Muscle of leg (tissue), 16 donors: ENCODE measurements at places on chromosomes 6 and 20. TPM values are rescaled to one million over a fixed set of nuclear protein-coding genes. Genes with fewer than 3 reads are reported as not detected.

Gene LRRC73
- total RNA-seq = 0.22 TPM

Gene SCUBE3
- total RNA-seq = 0.40 TPM

Gene LY6G6F
- not detected for total RNA-seq

Gene TOMM34
- total RNA-seq = 9.7 TPM

- no peak for DNase-seq
Measured at GRCh38 chr6:36677059-36677749, 1.3 kb upstream of the CDKN1A start.

- DNase-seq = no peak
Measured at GRCh38 chr6:52426667-52427066, 6.5 kb downstream of the EFHC1 start.

GRCh38 chr6:168037242-168037641 is 39.8 kb downstream of the KIF25 start:
- DNase-seq = peak; percentile 72

DNA sequence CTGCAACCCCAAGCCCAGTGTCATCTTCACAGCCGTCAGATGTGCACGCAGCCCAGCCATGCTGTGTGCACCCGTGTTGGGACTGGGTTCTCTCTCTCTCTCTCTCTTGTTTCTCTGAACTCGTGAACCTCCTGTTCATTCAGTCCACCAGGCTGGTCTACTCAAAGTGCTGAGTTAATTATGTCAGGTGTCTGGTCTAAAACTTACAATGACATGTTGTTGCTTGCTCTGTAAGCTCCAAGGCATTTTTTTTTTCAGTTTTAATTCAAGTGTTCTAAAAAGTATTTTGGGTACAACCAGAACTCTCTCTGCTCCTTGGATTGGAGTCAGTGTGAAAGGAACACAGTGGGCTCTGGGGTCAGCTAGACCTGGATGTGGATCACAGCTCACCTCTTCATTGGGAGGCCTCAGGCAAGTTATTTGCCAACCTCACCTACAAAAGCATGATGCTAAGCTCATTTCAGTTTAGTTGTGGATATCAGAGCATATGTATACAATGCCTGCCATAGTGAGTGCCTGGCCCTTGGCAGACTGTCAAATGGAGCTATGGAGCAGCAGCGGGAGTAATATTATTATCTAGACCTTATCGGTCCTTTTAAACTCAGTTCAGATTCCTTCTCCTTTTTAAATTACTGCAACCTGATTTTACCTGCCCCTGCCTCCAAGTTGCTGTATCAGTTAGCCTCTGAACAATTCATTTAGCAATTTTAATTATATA is 59.5 kb downstream of the PLEKHG1 start:
- DNase-seq = no peak

- DNase-seq = no peak
Measured at GRCh38 chr6:10610289-10610688, 84.1 kb downstream of the C6orf52 start.

GRCh38 chr6:43524483-43524961 is 7.6 kb downstream of the POLR1C start:
- DNase-seq = no peak

GRCh38 chr6:37623666-37624065 is 74.0 kb downstream of the MDGA1 start:
- DNase-seq = no peak

GRCh38 chr6:143621876-143622605 is 55.7 kb upstream of the PHACTR2 start:
- DNase-seq = no peak
